CD4-positive, alpha-beta T cell (primary cell): ENCODE measurements at places on chromosomes 2 and 18.

GRCh38 chr2:138711812-138712211 lies 68.4 kb downstream of the NXPH2 start:
- DNase-seq = no peak

DNA sequence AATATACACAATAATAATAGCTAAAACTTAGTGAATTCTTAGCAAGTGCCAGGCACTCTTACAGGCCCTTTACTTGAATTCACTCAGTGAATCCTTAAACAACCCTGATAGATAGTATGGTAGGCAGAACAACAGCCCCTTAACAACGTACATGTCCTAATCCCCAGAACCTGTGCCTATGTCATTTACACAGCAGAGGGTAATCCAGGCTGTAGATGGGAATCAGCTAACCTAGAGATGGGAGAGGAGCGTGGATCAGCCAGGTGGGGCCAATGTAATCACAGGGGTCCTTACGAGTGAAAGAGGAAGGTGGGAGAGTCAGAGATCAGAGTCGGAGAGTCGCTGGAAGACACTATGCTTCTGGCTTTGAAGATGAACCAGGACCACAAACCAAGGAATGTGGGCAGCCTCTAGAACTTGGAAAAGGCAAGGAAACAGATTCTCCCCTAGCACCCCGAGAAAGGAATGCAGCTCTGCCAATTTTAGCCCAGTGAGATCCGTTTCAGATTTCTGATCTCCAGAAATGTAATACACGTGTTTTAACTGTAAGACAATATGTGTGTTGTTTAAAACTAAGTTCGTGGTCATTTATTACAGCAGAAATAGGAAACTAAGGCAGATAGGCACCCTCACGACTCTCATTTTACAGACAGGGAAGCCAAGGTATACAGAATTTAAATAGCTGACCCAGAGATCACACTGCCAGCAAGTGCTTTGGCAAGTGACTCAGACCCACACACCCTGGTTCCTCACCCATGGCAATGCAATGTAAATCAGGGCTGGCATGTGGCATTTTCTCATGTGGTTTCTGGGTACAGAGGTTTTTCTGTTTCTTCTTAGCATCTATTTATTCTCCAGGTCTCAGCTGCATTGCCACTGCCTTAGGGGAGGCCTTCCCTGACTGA lies 68.9 kb downstream of the DOCK10 start:
- no peak for DNase-seq

DNA sequence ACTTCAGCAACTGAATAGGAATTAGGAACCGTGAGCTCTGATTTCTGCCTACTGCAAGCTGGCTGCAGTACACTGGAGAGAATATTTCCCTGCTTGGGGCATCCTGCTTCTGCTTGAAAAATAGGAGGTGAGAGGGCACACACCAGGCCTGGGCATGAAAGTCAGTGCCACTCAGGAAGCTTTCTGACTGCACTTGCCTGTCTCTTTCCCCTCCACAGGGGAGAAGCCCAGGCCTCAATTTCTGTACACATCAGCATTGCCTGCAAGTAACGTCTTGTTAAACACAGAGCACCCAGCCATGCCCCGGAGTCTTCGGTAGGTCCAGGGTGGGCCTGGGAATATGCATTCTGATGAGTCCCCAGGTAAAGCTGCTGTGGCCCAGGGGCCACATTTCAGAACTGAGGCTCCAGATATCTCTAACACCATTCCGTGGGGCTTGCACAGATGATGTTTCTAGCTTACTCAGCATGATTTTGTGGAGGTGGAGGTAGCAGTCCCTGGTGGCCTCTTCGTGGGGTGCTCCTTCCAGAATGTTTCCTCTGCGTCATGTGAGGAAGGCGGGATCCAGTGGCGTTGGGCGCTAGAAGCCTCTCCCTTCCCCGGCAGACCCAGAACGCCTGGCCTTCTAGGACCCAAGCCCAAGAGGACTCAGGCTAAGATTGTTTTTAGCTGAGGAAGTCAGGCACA lies 114.1 kb downstream of the ZBTB7C start:
- DNase-seq = no peak

GRCh38 chr2:106138543-106139237 lies 55.4 kb downstream of the UXS1 start:
- no peak for DNase-seq

DNA sequence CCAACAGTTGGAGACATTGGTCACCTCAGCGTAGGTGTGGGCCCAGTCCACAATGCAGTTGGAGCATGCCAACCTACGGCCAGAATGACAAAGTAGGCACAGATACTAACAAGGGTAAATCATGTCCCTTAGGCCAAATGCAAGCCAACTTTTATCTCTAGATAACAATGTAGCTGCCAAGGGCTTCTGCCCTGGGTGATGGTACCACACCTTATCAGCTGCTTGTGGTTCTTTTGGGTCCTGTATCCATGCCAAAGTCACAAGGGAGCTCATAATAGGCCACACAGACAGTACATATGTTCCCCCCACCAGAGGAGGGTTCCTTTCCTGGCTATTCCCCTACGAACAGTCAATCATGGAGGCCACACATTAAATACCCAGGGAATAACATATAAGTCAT lies 19.1 kb downstream of the PHOSPHO2 start:
- DNase-seq = no peak

DNA sequence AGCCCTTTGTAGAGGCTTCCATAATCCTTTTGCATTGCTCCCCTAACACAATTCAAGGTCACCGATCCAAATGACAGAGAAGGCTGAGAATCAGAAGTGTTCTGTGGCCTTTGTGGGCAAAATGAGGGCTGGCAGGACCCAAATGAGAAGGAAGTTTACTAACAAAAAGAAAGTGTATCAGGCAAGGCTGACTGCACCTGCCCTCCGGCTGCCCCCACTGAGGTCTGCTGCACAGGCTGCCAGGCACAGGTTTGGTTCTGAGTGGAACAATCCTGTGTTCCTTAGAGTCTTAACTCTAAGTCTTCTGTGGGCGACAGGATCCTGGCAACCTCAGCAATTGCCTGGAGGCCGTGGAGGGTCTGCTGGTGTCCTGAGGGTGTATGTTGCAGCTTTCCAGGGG lies 568.5 kb downstream of the CMPK2 start:
- DNase-seq = no peak

- no peak for DNase-seq
Observed at GRCh38 chr18:60809937-60810336, 437.4 kb upstream of the MC4R start.

DNA sequence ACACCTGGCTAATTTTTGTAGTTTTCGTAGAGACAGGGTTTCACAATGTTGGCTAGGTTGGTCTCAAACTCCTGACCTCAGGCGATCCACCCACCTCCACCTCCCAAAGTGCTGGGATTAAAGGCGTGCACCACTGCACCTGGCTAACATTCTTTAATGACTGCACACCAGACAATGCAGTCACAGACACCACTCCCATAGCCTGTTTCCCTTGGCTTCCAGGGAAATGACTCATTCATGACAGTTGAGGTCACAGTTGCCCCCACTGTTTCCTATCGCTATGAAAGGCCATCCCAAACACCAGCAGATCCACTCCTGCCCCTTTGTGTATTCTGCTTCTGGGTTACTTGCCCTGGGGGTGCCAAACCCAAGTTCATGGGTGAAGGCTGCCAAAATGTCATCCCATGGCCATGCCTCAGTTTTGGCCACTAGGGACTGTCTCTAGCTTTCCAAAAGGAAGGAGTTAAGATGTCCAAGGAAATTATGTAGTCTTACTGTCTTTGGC lies 8.7 kb downstream of the CHMP1B start:
- no peak for DNase-seq

DNA sequence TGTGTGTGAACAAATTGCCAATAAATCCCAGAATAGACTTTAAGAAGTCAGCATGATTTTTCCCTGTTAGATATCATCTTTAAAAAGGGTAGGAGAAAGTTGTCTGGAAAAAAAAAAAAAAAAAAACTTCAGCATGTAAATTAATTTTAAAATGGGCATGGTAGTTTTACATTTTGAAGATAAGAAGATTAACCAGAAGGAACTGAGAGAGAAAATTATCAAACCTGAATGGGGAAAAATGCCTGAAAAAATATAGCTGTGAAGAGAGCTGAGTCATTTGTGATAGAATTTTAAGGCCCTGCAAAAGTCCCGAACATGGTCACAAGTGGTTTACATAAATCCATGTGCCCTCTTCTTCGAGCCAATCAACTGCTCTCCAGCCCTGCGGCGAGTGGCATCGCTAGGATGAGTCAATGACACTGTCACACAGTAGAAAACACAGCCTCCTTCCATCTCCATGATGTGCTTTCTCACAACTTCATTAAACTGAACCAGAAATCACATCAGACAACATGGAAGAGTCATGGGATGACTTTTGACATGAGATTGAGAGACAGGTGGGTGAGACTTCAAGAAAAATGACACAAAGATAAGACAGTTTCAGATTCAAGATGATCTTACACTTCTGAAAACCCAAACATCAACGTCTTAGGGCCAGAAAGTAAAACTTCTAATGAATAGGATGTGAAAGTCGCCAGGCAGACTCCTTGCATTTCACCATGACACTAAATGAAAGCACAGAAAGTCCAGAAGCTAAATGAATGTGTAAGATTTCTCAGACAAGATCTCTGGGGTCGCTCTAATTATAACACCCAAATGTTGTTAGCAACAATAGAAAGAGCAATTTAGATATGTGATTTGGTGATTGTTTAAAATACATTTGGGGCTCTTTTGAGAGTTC lies 273.0 kb upstream of the ID2 start:
- DNase-seq = no peak

DNA sequence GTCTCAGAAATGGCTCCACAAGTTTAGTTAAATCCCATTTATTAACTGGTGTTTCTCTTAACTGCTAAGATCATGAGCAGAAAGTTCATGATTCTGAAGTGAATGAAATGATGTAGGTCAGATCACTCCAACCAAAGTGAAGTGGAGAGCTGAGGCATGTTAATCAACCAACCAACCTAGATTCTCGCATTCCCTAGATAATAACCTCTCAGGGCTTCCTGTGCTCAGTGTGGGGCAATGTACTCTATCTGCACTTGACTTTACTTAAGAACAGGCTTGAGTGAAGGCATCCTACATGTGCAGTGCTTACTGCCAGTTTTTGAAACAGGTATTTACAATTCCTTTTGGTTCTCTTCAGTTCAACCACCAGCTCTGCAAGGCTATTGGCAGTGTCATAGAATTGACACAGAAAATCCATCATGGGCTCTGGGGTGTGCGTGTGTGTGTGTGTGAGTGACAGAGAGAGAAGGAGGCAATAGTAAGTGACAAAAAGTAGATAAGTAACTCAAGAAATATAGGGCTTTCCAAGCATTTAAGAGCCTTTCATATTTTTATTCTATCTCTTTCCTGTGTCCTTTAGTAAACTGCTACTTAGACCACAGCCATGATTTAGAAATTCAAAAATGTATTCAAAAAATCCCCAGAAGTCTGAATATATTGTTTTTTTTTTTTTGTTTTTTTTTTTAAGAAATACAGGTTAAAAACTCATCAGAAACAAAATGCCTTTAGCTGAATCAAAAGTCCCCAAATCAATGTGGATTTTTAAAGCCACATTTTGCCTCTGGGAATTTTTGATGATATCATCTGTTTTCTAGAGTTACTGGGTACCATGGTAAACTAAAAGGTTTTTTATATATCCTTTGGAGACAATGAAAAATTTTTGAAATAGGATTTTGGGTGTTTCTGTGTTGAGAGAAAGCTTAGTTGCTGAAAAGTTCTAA lies 28.6 kb downstream of the DOCK10 start:
- DNase-seq = peak; percentile 35

- no peak for DNase-seq
Observed at GRCh38 chr2:28544405-28544921, 48.6 kb downstream of the PLB1 start.

DNA sequence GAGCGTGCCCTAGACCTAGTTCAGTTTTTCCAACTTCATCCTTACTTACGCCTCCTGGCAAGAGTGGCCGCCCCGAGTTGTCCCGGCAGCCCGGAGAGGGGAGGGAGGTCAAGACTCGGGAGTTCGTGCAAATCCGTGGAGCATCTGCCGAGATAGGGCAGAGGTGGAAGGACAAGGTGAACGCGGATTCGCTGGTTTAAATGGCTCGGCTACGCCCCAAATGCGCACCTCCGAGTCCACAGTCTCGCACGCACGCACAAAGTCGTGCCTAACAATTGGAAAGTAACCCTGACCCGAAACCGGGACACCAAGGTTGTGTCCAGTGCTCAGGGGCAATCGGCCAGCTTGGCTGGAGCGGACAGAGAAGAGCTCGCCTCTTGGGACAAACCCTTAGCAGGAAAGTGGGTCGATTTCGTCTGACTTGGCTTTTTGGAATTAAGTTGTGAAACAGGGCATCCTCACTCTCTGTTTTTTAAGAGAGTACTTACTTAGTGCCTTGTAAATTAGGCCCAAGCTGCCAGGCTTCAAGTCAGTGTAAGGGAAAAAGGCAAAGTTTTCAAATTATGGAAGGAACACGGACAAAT lies 726 bp upstream of the SS18 start:
- DNase-seq = no peak

DNA sequence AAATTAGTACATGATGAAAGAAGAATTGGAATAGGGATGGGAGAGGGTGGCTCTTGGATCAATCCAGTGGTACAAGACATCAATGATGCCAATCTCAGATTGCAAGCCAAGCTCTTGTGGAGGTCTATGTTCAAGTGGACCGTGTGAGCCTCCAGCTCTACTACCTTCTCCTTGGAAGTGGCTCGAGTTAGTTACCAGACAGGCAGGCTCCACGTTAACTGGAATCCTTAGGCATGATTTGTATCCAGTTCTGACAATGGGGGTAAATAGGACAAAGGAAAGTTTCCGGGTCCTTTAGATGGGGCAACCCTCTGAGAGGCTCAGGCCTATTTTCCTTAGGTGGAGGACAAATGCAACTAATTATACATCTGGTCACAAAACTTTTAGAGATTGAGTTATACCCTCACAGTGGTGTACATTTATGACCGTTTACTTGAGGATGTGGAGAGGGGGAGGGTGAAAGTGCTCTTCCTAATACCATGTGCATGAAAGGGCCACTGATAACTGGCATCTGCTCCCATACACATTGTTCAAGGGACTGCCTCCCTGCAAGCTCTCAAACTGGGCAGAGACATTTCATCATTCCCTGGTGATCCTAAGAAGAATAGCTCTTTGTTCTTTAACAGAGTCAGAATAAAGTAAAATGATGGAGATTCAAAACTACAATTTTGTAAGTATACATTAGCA lies 180.2 kb downstream of the SOCS6 start:
- DNase-seq = no peak

DNA sequence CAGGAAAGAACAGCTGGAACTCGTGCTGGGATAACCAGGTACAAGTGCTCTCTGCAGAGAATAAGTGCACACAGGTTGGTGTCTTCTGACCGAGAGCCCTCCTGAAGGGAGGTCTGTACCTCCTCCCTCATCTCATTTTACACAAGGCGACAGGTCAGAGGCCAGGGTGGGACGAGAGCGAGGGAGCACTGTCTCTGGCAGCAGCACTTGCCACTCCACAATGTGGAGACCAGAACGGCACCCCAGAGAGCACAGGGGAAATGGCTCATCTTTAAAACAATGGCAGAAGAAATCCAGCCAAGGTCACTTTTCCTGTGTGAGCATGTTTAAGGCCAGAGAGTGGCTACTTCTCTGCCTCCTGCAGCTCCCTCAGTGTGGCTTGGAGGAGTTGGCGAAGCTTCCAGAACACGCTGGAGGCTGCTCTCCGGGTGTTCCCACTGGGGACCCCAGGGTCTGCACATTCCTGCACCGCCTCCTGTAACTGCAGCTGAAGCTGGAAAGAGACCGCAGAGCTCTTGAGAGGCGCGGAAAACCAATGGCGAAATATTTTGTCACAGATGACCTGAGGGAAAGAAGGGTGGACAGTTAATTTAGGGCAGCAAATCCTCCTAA lies 20.8 kb downstream of the DIPK1C start:
- no peak for DNase-seq
